ENCODE measurements at places on chromosomes 11 and 22.

GRCh38 chr22:35582861-35583670, 34.1 kb downstream of the MB start:
- DNase-seq: peak; percentile 47

GRCh38 chr11:19444231-19444630, 203.5 kb upstream of the E2F8 start:
- no peak for DNase-seq

GRCh38 chr11:58924230-58924629, 15.1 kb upstream of the GLYATL1 start:
- no peak for DNase-seq

DNA sequence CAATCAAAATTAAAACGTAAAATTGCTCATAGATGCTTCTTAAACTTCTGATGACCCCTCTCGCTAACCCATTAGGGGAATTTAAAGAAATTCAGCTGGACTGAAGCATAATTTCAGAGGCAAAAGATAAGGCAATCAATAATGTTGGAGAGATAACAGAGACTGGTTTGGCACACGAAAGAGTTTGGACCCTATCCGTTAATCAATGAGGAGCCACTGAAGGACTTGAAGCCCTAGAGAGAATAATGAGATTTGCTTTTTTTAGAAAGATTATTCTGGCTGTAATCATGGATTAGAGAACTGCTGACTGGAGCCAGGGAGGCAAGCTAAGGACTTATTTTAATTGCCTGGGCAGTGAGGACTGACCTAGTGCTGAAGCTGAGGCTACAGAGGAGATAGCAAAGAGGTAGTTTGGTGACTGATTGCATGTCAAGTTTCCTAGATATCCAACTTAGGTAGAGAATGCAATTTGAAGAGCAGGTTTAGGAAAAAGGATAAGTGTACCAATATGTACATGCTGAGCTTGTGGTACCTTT, 11.9 kb upstream of the ARHGAP42 start:
- no peak for DNase-seq

- DNase-seq: no peak
These were observed 47.8 kb upstream of the SHANK2 start for GRCh38 chr11:71300187-71300586.

GRCh38 chr11:126378763-126379162, 23.3 kb downstream of the ST3GAL4 start:
- DNase-seq: no peak

DNA sequence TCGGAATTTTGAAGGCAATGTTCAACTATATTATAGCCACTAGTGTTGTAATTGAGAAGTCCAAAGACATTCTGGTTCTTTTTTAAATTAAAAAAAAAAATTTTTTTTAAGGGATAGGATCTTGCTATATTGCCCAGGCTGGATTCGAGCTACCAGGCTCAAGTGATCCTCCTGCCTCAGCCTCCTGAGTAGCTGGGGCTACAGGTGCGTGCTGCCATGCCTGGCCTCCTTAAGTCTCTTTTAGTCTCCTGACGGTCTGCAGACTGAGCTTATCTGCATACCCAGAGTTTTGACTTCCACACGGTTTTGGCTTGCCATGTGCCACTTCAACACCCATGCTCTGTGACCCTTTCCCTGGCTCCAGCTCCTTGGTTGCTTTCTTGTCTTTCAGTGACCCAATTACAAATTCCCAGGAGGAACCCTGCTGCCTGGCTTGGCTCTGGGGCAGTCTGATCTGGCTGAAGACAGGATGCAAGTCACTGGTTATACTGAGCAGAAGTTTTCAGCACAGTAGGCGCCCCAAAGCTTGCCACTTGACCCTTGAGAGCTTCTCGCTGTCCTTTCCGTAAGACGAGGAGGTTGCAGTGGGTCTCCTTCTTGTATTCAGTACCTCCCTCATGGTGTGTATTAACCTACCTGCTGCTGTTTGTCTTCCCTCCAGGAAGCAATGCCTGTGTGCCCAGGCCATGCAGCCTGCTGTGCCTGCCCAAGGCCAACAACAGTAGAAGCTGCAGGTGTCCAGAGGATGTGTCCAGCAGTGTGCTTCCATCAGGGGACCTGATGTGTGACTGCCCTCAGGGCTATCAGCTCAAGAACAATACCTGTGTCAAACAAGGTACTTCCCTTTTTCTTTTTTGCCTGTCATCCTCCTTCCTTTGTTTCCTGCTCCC, 113.8 kb upstream of the SORL1-AS1 start:
- DNase-seq: no peak
